Aorta (tissue), 5 donors: ENCODE measurements at places on chromosomes 3 and 15. TPM values are rescaled to one million over a fixed set of nuclear protein-coding genes. Genes with fewer than 3 reads are reported as not detected.

DNA sequence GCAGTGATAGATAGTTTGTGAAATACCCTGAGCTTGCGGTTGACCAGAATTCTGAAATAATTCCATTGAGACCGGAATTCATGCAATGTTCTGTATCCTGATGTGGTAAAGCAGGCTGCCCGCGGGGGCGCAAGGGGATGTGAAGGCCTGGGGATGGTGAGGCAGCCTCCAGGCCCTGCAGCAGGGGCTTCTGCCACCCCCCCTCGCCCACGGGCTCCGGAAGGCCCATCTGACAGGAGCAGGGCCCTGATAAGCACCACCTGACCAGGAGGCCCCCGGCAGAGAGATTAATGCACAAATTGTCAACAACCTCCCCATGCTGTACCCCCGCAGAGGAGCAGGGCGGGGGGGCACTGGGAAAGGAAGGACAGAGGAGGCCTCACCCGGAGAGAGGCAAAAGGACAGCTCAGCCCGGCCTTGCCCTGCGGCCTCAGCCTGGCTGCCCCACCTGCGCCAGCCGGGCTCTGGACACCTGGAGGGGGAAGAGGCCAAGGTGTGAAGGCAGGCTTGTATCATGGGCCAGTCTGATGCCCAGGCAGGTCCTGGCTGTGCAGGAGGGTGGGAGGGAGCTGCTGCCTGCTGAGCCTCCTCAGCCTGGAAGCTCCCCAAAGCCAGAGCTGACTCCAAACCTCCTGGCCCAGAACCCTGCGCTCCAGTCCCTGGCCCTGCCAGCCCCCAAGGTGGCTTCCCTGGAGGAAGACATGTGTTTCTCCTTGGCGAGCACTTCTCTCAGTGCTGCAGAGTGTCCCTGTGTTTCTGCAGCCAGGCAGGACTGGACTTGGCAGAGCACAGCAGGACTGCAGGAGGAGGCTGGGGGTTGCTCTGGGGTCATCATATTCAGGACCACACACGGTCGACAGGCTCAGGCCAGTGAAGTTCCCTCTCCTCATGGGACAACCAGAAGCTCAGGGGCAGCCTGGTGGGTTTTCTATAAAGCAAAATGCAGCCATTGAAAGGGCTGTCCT, 46.5 kb downstream of the RPN1 start:
- H3K4me3 ChIP-seq, result no peak overlapping the region
- H3K27me3 ChIP-seq, result no peaks in the 10 kb centered on the region
- H3K36me3 ChIP-seq, result no peaks in the 10 kb centered on the region
- DNase-seq, result no peak
- H3K27ac ChIP-seq, result no peak overlapping the region

DNA sequence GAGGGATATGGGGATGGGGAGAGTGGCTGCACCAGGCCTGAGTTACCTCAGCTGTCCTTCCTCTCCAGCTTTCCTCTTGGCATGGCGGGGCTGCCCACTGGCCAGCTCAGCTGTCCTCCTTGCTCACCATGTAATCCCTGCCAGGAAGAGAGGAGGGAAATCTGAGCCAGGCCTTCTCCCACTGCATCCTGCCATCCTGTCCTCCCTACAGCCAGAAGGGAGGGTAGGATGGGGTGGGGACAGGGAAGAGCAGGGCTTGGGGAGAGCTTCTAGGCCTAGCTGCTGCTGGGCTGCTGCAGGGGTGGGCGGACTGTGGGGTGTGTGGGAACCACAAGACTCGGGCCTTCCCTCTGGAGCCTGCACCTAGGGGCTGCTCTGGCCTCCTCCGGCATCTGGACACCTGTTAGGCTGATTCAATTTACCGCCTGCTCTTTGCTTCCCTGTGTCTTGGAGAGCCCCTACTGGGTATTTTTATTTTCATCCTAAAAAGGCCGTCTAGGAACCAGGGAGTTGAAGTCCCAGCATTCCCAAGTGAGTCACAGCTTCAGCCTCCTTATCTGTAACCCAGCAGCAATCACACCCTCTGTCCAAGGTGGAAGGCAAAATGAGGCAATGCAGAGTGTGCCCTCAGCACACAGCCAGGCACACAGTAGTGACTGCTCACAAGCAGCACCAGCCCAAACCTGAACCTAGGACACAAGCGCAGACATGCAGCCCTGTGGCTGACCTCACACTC, 13.1 kb upstream of the KY start:
- no peaks in the 10 kb centered on the region for H3K27me3 ChIP-seq
- no peaks in the 10 kb centered on the region for H3K36me3 ChIP-seq
- peak; percentile 73 for DNase-seq
- no peaks in the 10 kb centered on the region for H3K4me1 ChIP-seq
- no peak overlapping the region for H3K4me3 ChIP-seq

- H3K4me1 ChIP-seq, result peaks cover 14% of the 10 kb centered on the region
- peak overlapping the region; percentile 28 for H3K27ac ChIP-seq
- DNase-seq, result peak; percentile 73
- no peaks in the 10 kb centered on the region for H3K36me3 ChIP-seq
- no peak overlapping the region for H3K4me3 ChIP-seq
These were observed 90.6 kb downstream of the LIPC start for GRCh38 chr15:58522391-58522790.

GRCh38 chr3:25479727-25480010, 51.6 kb downstream of the RARB start:
- H3K27ac ChIP-seq, result no peak overlapping the region
- no peak for DNase-seq
- H3K4me3 ChIP-seq, result no peak overlapping the region
- peaks cover 4% of the 10 kb centered on the region for H3K4me1 ChIP-seq
- no peaks in the 10 kb centered on the region for H3K36me3 ChIP-seq

TRPM1 gene
- not detected for total RNA-seq

ZNF502 gene
- total RNA-seq, result 5.1 TPM
